ENCODE measurements at places on chromosomes 7 and 10. TPM values are rescaled to one million over a fixed set of nuclear protein-coding genes. Genes with fewer than 3 reads are reported as not detected.

The ZNF282 gene
- 16.7 TPM for total RNA-seq

The KAZALD1 gene
- total RNA-seq, result 14.4 TPM

The MBLAC1 gene
- total RNA-seq, result 2.5 TPM

The ADAP1 gene
- total RNA-seq, result 2.3 TPM

The OR2A42 gene
- not detected for total RNA-seq

The SVOPL gene
- not detected for total RNA-seq

The GIMAP6 gene
- under 0.01 TPM for total RNA-seq

The IFIT1 gene
- 25.8 TPM for total RNA-seq

The SCART1 gene
- total RNA-seq, result 1.3 TPM

The VPS50 gene
- 43.7 TPM for total RNA-seq

DNA sequence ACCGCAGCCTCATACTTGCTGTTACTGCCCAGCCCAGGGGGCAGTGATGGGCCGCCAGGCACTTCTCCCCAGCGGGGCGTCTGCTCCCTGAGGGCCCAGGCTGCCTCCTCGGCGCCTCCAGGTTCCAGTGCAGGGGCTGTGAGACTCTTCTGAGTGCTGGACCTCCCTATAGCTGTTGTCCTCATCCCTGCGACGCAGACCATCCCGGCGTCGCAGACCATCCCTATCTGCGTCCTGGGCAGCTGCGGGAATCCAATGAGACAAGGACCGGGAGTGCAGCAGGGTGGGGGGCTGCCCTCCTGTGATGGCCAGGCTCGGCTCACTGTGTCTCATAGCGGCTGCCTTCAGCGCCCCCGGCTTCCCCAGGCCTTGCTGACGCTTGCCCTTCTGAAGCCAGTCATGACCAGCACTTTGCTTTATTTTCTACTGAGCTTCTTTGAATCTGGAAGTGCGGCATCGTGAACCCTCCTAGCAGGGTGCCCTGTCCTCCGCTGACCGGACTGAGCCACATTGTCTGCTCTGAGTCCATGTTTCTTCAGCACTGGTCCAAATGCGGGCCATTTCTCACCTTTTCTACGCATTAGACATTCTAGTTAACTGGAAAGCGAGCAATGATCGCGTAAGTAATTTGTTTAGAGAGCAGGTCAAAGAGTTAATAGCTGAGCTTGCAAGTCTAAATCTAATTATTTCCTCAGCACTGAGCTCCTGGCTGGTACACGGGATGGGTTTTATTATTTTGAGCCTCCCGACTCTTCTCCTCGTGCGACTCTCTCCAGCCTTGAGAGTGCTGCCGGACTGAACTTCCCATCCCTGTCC lies 339.5 kb downstream of the WDR37 start:
- H3K36me3 ChIP-seq, result no peaks in the 10 kb centered on the region
- H3K4me3 ChIP-seq, result no peak overlapping the region
- H3K4me1 ChIP-seq, result no peaks in the 10 kb centered on the region
- H3K27me3 ChIP-seq, result no peaks in the 10 kb centered on the region
- H3K27ac ChIP-seq, result no peak overlapping the region

DNA sequence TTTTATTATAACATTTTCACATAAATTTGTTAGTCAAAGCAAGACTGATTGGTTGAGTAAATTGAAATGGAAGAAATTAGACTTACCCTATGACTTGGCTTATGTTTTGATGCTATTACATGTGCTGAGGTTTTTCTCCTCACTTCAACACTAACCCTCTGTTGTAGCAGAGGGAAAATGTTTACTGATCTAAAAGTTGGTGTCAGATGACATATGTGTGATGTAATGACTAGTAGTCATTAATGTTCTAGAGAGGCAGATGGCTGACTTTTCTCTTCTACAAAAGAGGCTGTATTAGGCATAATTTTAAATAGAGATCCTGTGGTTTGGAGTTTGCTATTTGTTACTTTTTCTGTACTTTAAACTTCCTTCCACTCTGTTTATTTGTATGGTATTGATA lies 266.0 kb downstream of the BBS9 start:
- H3K4me1 ChIP-seq, result no peaks in the 10 kb centered on the region
- no peak overlapping the region for H3K27ac ChIP-seq
- no peaks in the 10 kb centered on the region for H3K27me3 ChIP-seq
- H3K4me3 ChIP-seq, result no peak overlapping the region
- DNase-seq, result peak; percentile 75

- DNase-seq, result peak; percentile 100
- no peak overlapping the region for H3K4me3 ChIP-seq
- H3K27me3 ChIP-seq, result no peaks in the 10 kb centered on the region
- peaks cover 2% of the 10 kb centered on the region for H3K36me3 ChIP-seq
- peaks cover 17% of the 10 kb centered on the region for H3K4me1 ChIP-seq
These were observed 22.3 kb downstream of the BZW2 start for GRCh38 chr7:16668049-16668858.

DNA sequence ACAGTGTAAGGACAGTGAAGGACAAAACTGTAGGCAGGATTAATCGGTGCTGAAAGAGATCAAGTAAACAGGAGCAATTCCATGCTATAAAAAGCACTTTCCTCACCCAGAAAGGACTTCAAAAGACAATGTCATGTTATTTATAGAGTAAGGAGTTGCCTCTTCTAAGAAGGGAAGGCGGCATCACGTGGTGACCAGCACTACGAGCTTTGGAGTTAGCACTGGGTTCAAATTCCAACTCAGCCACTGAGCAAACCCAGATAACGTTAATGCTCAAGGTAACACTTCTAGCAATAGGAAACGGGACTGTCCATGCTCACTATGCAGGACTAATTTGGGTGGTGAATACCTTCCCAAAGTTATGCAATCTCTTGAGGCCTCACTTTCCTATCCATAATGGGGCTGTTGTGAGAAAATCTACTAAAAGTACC lies 715 bp upstream of the PANK1 start:
- H3K4me3 ChIP-seq, result peak overlapping the region; percentile 81
- no peaks in the 10 kb centered on the region for H3K27me3 ChIP-seq
- H3K27ac ChIP-seq, result peak overlapping the region; percentile 76
- peaks cover 8% of the 10 kb centered on the region for H3K4me1 ChIP-seq
- no peaks in the 10 kb centered on the region for H3K36me3 ChIP-seq

- no peak overlapping the region for H3K27ac ChIP-seq
- peaks cover 2% of the 10 kb centered on the region for H3K36me3 ChIP-seq
- no peak for DNase-seq
- H3K4me3 ChIP-seq, result no peak overlapping the region
These were observed 54.2 kb downstream of the RBM33 start for GRCh38 chr7:155698633-155699032.

DNA sequence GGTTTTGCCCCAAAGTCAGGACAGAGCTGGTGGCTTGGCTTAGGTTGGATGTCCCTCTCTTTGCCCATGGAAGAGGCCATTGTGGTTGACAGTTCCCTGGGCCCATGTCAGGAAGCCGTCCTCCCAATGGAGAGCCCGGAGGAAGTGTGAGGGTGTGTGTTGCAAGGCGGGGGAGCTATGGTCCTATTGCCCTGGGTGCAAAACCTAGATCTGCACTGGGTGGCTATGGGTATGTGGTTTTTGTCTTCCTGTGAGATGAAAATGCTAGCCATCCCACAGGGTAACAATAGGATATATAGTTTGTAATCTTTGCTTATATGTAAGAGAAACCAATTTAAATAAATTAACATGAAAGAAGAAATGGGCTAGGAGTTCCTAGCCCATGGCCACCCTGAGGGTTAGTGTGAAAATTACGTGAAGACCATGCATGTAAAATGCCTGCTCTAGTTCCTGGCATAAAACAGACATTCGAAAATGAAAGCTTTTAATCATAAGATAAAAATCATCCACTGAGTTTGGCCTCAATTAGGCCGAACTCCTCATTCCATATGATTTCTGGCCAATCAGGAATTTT lies 189.2 kb downstream of the PLPP4 start:
- H3K4me3 ChIP-seq, result no peak overlapping the region
- DNase-seq, result no peak
- H3K4me1 ChIP-seq, result no peaks in the 10 kb centered on the region
- H3K36me3 ChIP-seq, result no peaks in the 10 kb centered on the region
- no peak overlapping the region for H3K27ac ChIP-seq
- H3K27me3 ChIP-seq, result no peaks in the 10 kb centered on the region

- H3K4me1 ChIP-seq, result no peaks in the 10 kb centered on the region
- no peaks in the 10 kb centered on the region for H3K36me3 ChIP-seq
- peaks cover 20% of the 10 kb centered on the region for H3K27me3 ChIP-seq
- peak overlapping the region; percentile 59 for H3K27ac ChIP-seq
These were observed 441 bp downstream of the BMI1 start for GRCh38 chr10:22321156-22321923.

- no peaks in the 10 kb centered on the region for H3K4me1 ChIP-seq
- H3K36me3 ChIP-seq, result no peaks in the 10 kb centered on the region
- no peak for DNase-seq
- no peaks in the 10 kb centered on the region for H3K27me3 ChIP-seq
- H3K4me3 ChIP-seq, result no peak overlapping the region
These were observed 172.1 kb downstream of the ACTR3B start for GRCh38 chr7:152931633-152932032.

- H3K27me3 ChIP-seq, result no peaks in the 10 kb centered on the region
- H3K4me3 ChIP-seq, result no peak overlapping the region
- DNase-seq, result no peak
These were observed 146.6 kb upstream of the PDE1C start for GRCh38 chr7:32216759-32217158.

DNA sequence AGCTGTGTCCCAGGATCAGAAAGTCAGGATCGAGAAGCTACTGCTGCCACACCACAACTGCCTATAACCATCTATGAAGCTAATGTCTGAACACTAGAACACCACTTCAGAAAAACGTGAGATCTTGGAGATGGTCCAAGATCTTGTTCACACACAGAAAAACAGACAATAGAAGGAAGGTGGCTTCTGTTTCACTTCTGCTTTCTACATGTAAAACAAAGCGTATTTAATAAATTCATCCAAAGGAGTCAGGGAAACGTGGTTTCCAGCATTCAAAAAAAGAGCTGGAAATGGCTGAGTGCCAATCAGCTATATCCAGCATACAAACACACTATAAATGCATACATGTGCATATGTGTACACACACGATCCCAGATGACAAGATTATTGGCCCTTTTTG lies 70.2 kb upstream of the CCDC71L start:
- H3K4me1 ChIP-seq, result peaks cover 5% of the 10 kb centered on the region
- no peaks in the 10 kb centered on the region for H3K36me3 ChIP-seq
- H3K4me3 ChIP-seq, result no peak overlapping the region
- no peaks in the 10 kb centered on the region for H3K27me3 ChIP-seq
- no peak overlapping the region for H3K27ac ChIP-seq
- no peak for DNase-seq

GRCh38 chr7:54841772-54842697 lies 83.0 kb upstream of the SEC61G start:
- H3K27me3 ChIP-seq, result no peaks in the 10 kb centered on the region
- H3K27ac ChIP-seq, result peak overlapping the region; percentile 48
- no peaks in the 10 kb centered on the region for H3K36me3 ChIP-seq
- DNase-seq, result peak; percentile 84
- peaks cover 15% of the 10 kb centered on the region for H3K4me1 ChIP-seq

GRCh38 chr7:75667938-75668337 lies 70.8 kb downstream of the HIP1 start:
- no peak for DNase-seq
- no peak overlapping the region for H3K4me3 ChIP-seq
- peaks cover 2% of the 10 kb centered on the region for H3K4me1 ChIP-seq
- H3K27me3 ChIP-seq, result no peaks in the 10 kb centered on the region
- no peak overlapping the region for H3K27ac ChIP-seq

DNA sequence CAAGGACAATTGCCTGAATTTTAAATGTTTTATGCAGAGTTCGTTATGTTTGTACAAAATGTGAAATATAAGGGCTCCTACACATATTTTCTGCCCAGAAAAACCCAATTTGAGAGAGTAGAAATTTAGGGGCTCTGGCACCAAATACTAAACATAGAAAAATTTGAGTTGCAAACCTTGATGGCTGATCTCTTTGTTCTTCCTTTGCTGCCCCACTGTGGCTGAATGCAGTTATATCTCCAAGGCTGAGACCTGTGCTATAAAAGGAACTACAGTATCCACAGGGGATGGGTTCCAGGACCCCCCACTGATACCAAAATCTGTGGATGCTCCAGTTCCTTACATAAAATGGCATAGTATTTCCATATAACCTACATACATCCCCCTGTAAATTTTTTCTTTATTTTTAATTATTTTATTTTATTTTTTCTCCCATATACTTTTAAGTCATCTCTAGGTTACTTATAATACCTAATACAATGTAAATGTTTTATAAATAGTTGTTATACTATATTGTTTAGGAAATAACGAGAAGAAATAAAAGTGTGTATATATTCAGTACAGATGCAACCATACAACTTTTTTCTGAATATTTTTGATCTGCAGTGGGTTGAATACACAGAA lies 22.5 kb downstream of the CFAP43 start:
- no peaks in the 10 kb centered on the region for H3K27me3 ChIP-seq
- no peaks in the 10 kb centered on the region for H3K36me3 ChIP-seq
- no peaks in the 10 kb centered on the region for H3K4me1 ChIP-seq
- H3K4me3 ChIP-seq, result no peak overlapping the region

- H3K36me3 ChIP-seq, result no peaks in the 10 kb centered on the region
- H3K4me1 ChIP-seq, result no peaks in the 10 kb centered on the region
- DNase-seq, result no peak
- H3K27ac ChIP-seq, result no peak overlapping the region
- H3K4me3 ChIP-seq, result no peak overlapping the region
These were observed 2.2 kb downstream of the IRF5 start for GRCh38 chr7:128939861-128940410.

DNA sequence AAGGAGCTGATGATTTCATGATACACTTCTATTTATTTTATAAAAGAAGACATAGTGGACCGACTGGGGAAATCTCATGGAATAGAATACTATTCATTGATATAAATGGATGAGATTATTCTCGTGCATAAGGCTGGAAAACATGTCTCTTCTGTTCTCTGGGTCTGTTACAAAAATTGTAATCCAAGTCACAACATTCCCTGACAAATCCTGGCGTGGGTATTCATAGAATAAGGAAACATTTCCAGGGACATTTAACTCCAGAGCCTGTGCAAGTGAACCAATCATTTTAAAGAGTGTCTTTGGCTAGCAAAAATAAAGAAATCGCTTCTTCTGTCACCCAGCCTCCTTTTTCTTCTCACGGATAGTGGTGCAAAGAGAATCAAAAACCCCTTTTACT lies 1148.5 kb upstream of the AUTS2 start:
- no peak overlapping the region for H3K4me3 ChIP-seq
- H3K4me1 ChIP-seq, result no peaks in the 10 kb centered on the region
- no peak for DNase-seq
- no peaks in the 10 kb centered on the region for H3K36me3 ChIP-seq
- no peak overlapping the region for H3K27ac ChIP-seq
- no peaks in the 10 kb centered on the region for H3K27me3 ChIP-seq

GRCh38 chr7:3439333-3440030 lies 138.4 kb downstream of the SDK1 start:
- no peaks in the 10 kb centered on the region for H3K4me1 ChIP-seq
- no peak overlapping the region for H3K4me3 ChIP-seq
- no peaks in the 10 kb centered on the region for H3K27me3 ChIP-seq
- H3K36me3 ChIP-seq, result no peaks in the 10 kb centered on the region
- DNase-seq, result peak; percentile 98
- no peak overlapping the region for H3K27ac ChIP-seq

DNA sequence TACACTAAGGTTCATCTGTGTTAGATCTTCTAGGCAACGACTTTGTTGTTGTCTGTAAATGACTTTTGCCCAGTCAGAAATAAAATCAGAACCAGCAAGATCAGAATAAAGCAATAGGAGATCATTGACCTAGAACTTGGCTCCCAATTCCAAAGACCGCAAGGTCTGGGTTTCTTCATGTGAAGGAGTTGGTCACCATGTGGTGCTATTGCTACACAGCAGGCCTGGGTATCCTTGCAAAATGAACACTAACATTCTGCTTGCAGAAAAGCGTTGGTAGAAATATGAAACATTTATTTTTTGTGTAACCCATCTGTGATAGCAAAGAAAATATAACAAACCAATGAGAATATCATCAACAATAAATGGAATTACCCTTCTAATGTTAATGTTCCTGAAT lies 831.0 kb downstream of the NXPH1 start:
- no peaks in the 10 kb centered on the region for H3K36me3 ChIP-seq
- no peak overlapping the region for H3K4me3 ChIP-seq
- no peaks in the 10 kb centered on the region for H3K27me3 ChIP-seq
- DNase-seq, result no peak

Data from fibroblast of lung (primary cell).